Thymus (tissue), 14 donors: ENCODE measurements at places on chromosomes 5 and 9. TPM values are rescaled to one million over a fixed set of nuclear protein-coding genes. Genes with fewer than 3 reads are reported as not detected.

- DNase-seq, result no peak
These were observed 51.4 kb upstream of the FSD1L start for GRCh38 chr9:105396441-105396840.

The CFAP157 gene
- 0.05 TPM for total RNA-seq

DNA sequence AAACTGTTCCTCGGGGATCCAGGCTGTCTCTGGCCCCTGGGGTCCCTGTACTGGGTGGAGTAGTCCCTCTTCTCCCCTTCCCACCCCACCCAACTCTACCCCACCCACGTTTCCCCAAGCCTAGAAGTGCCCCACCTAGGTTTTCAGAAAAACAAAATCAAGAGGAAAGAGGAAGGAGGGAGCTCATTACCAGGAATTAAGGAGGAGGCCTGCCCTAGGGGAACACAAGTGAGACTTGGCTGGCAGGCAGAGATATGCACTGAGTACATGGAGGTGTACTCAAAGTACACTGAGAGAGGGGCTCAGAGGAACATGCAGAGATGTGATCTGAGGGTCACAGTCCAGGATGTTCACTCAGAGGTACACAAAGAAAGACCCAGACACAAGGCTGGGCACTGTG lies 10.2 kb downstream of the AQP3 start:
- no peak for DNase-seq

The NFIL3 gene
- total RNA-seq, result 5.1 TPM

GRCh38 chr5:72951671-72952468 lies 4.0 kb upstream of the FCHO2 start:
- DNase-seq, result no peak

DNA sequence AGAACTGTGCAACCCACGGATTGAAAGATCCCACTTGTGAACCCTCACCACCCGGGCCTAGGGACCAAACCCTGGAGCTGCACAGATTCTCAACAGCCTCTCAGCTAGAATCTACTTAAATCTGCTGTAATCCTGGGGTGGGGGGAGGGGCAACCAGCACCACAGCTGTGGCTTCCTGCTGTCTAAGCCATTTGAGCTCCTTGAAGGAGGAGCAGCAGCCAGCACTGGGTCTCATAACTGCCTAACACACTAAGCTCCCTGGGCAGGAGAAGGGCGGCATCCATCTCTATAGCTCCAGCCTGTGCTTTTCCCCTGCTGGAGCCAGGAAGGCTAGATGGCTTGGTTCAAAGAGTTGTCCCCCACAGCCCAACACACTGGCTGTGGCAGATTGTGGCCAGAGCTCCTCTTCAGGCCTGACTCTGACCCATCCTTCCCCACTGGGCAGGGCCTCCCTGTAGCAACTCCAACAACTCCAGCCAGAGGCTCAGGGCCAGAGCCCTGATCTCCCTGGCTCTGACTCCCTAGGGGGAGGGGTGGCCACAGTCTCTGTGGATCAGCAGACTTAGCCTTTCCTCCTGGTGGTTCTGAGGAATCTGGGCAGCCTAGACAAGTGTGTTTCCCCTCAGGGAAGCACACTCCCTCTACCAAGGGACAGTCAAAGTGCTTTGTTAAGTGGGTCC lies 72.0 kb upstream of the C9orf72 start:
- peak; percentile 66 for DNase-seq

GRCh38 chr9:72592502-72593403 lies 71.3 kb downstream of the TMC1 start:
- DNase-seq, result peak; percentile 53

The B4GALT1 gene
- total RNA-seq, result 6.9 TPM

The MRPS2 gene
- total RNA-seq, result 17.8 TPM

DNA sequence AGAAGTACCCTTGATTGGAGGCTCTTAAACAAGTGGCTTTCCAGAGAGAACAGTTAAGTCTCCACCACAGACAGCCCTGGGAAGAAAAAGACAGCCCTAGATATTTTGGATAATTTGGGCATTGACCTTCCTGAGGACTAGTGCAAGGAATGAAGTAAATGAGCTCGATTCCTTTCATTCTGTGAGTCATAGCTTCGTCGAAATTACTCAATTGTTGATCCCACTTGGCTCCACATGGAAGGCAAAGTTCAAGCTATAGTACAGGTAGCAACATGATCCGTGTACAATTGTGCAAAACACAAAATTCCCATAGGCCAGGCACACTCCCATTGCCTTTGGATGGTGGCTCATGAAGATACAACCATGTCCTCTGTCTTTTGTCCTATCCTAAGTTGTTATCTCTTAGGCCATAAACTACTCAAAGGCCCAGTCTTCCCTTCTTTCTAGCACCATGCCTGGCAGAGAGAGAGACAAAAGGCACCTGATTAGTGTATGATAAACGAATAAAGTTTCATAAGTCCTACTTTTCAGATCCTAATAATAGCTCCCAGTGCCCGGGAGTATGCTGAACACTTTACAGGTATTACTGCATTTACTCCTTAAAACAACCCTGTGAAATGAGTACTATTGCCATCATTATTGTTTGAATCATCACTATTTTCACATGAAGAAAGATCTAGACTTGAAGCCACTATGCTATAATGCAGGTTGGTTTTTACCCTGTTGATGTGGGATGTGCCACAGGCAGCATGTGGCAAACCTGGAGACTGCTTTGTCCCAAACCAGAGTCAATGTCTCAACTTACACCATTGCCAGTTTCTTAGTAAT lies 116.7 kb upstream of the RANBP3L start:
- no peak for DNase-seq

DNA sequence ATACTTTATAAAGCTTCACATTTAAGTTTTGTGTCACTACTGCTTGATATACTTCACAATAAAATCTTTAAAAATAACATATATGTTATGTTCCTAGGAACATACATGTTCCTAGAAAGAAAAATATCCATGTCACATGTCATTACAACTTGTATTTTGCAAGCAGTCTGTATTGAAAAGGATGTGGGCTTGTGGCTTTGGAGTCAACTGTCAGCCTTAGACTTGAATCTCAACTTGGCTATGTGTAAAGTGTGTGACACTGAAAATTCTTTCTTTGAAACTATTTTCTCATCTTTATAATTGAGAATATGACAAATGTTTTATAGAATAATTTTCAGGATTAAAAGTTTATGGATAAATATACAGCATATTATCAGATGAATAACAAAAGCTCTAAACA lies 273.1 kb downstream of the KIAA0825 start:
- DNase-seq, result no peak

DNA sequence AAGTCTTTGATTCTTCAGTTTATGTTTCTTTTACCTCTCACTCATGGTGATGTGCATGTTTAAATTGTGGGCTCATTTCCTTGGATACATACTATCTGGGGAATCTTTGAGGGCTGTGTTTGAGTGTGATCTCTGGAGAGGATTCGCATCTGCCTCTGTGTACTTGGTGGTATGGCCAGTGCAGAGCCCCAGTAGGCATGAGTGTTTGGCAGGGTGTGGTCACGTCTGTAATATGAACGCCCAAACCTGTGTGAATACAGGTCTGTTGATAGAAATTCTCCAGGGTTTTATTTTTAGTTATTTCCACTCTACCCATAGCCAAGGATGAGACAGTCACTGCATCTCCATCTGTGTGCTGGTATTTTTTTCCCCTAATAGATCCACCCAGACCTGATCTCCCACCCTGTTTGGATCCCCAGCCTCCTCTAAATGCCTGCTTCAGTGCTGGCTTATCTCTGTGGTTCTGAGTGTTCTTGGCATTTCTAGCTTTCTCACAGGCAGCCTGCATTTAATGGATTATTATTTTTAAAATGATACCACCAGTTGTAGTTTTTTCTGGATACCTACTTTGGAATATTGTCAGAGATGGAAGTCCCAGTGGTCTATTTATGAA lies 37.5 kb downstream of the TJP2 start:
- DNase-seq, result no peak

The AFAP1L1 gene
- total RNA-seq, result 8.0 TPM

DNA sequence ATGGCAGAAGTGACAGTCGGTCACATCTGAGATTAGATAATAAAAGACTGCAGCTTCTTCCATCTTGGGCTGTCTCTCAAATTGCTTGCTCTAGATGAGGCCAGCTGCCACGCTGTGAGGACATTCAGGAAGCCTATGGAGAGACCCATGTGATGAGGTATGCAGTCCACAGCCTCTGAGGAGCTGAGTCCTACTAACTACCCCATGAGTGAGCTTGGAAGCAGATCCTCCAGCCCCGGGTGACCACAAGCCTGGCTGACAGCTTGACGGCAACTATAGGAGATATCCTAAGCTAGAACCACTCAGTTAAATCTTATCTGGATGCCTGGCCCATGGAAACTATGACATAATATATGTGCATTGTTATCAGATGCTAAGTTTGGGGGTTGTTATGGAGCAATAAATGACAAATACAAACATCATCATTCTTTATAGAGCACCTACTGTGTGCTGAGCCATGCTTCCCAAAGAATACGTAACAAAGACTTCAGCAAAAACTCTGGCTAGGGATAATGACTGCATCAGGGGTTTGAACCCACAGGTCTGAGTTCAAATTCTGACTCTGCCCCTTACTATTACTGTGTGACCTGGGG lies 26.7 kb downstream of the KCNV2 start:
- no peak for DNase-seq

DNA sequence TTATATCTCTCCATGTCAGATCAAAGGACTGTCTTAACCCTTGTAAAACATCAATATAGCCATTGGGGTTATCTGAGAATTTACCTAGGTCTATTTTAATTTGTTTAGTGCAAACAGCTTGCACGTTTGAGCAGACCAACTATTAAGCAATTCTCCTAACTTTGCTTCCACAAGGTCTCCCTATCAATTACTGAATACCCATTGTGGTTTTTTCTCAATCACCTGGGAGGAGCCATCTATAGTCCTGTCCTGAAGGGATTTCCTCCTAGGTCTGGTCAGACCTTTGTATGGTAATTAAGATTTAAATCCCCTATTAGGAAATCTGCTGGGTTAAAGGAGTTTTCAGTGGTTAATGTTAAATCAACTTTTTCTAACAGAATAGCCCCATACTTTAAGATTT lies 48.9 kb upstream of the S1PR3 start:
- no peak for DNase-seq

DNA sequence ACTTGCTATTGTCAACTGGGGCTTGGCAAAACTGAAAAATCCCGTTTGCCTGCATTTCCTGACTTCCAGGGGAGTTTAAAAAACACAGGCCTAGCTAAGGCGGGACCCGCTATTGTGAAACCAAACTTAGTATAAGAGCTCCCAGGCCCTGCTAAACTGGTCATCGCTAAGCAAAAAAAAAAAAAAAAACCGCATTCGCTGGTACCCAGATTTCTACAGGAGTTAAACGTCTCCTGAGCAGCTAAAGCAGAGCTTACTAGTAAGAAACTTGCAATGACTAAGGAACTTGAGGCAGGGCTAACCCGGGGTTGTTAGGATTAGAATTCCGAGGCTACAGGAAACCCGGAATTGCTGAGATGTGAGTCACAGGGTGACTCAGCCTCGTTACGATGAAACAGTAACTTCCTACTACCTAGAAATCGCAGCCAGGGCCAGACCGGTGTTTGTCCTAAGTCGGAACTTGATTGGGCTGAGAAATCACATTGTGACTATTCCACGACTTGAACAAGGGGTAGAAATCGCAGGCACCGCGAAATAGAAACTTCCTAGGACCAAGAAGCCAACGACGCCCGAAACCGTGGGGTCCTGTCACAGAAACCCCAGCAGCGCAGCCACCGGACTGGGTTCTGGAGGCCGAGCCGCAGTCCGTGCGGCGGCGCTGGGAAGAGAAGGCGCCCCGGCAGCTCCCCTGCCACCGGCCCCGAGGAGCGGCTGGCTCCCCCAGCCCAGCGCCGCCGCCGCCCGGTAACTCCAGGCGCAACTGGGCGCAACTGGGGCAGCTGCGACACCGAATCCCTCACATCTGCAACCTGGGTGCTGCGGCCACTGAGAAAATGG lies 89.4 kb downstream of the ANXA2R start:
- DNase-seq, result peak; percentile 51

The CDC25C gene
- total RNA-seq, result 12.9 TPM

GRCh38 chr5:101721543-101721942 lies 574.5 kb downstream of the SLCO4C1 start:
- no peak for DNase-seq

DNA sequence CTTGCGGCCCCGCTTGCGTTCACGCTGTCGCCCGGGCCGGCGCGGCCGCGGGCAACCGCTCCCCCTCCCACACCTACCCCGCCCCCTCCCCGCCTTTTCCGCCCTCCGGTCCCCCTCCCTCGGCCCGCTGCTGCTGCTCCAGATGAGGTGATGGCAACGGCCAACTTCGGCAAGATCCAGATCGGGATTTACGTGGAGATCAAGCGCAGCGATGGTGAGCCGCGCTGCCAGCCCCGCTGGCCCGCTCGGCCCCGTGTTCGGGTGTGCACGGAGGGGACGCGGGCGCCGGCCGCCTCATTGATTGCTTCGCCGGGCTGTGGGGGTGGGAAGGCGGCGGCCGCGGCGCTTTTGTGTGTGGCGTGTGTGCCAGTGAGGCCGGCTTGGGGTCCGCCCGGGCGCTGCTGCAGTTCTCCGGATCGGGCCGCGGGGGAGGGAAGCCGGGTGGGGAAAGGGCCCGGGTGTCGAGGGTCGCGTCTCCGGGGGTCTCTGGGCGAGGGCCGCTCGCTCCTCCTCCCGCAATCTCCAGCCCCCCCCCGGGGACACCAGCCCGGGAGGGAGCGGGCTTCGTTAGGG lies 403 bp downstream of the KIF2A start:
- DNase-seq, result peak; percentile 75

GRCh38 chr9:35684921-35685320 lies 4.8 kb downstream of the TPM2 start:
- DNase-seq, result no peak

The FOXD4L6 gene
- 0.09 TPM for total RNA-seq

DNA sequence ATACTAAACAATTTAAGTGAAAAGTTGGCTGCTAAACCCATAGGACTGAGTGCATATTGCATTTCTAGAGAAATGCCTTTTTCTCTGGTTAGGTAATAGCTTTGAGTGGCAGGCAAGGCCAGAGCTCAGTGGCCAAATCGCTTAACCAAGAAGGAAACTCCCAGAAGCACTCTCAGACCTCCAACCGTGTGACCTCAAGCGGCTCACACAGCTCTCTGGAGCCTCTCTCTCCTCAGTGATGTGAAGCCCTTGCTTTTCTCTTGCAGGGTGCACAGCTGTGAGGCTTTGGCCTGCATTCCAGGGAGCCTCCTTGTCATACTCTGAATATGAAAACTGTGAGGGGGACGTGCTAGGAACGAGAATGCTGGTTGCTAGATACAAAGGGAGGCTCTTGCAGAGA lies 106.7 kb downstream of the INSYN2B start:
- DNase-seq, result no peak

DNA sequence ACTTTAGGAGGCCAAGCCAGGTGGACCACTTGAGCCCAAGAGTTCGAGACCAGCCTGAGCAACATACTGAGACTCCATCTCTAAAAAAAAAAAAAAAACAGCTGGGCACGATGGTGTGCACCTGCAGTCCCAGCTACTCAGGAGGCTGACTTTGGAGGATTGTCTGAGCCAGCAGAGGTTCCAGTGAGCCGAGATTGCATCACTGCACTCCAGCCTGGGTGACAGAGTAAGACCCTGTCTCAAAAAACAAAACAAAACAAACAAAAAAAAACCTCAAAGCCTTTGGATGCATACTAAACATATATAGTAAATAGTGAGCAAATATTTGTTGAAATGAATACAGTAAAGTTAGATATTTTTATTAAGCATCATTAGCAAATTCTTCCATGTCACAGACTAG lies 5.3 kb downstream of the SLC35D2 start:
- DNase-seq, result no peak

GRCh38 chr9:99433095-99433494 lies 211.0 kb downstream of the SEC61B start:
- no peak for DNase-seq

- DNase-seq, result no peak
These were observed 353.1 kb upstream of the IRX2 start for GRCh38 chr5:3104429-3105060.

The ADCY2 gene
- total RNA-seq, result 0.42 TPM

The PCDH12 gene
- 3.4 TPM for total RNA-seq

GRCh38 chr9:23638837-23639426 lies 187.1 kb downstream of the ELAVL2 start:
- no peak for DNase-seq
